Left colon (tissue), 2 donors: ENCODE measurements at places on chromosomes 1 and 21. TPM values are rescaled to one million over a fixed set of nuclear protein-coding genes. Genes with fewer than 3 reads are reported as not detected.
A peak's percentile ranks its signal among the peaks of the same experiment; 100 is the strongest.

The PTPN22 gene
- 5.7 TPM for total RNA-seq

The KMO gene
- total RNA-seq: 0.21 TPM

The CFHR4 gene
- not detected for total RNA-seq

The IVL gene
- not detected for total RNA-seq

The ETV3L gene
- total RNA-seq: not detected

The ZNF670 gene
- 2.3 TPM for total RNA-seq

The SLC26A9 gene
- not detected for total RNA-seq

The P3H1 gene
- total RNA-seq: 7.0 TPM

The ANGPTL1 gene
- 2.5 TPM for total RNA-seq

The GJA8 gene
- total RNA-seq: not detected

The FMO3 gene
- total RNA-seq: 0.42 TPM

The PADI4 gene
- not detected for total RNA-seq

The MAN1C1 gene
- 6.0 TPM for total RNA-seq

DNA sequence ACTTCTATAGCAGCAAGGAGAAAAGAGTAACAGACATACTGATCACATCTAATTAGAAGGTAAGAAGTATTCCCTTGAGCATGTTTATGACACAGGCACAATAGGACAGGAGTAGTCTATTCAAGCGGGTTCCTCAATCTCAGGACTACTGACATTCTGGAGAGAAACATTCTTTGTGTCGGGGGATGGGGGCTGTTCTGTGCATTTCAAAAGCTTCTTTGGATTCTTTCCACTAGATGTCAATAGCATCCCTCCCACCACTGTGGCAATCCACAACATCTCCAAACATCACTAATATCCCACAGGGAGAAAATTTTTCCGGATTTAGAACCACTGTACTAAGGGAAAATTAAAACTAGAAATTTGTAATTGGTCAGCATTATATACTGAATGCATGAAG is 56.9 kb downstream of the ADAMTS5 start:
- no peak for DNase-seq

DNA sequence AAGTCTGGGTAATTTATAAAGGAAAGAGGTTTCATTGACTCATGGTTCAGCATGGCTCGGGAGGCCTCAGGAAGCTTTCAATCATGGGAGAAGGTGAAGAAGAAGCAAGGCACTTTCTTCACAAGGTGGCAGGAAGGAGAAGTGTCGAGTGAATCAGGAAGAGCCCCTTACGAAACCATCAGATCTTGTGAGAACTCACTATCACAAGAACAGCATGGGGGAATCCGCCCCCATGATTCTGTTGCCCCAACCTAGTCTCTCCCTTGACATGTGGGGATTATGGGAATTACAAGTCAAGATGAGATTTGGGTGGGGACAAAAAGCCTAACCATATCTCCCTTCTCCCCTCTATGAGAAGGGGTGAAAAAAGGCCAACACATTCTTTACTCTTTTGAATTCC is 11.2 kb upstream of the IVNS1ABP start:
- no peak for DNase-seq

GRCh38 chr1:182348961-182349747 is 42.4 kb downstream of the GLUL start:
- DNase-seq: no peak

DNA sequence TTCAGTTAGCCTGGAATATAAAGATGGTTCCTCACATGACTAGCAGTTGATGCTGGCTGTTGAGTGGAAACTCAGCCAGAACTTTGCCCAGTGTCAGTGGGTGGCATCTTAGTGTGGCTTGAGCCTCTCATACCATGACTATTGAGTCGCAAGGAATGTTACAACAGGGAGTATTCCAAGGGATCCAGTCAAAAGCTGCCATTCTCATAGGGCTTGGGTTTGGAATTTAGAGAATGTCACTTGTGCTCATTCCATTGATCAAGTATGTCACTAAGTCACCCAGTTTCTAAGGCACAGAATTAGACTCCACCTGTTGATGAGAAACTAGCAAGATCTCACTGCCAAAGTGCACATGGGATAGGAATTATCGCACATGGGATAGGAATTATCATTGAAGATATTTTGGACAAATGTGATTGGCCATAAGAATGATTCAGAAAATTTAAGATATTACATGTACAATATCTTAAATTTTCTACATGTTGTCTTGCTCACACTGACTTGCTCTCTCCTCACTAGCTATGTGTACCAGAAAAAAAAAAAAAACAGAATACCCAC is 1290.7 kb upstream of the ADGRL2 start:
- no peak for DNase-seq

- DNase-seq: no peak
Observed at GRCh38 chr1:12566484-12567287, 51.3 kb downstream of the DHRS3 start.

GRCh38 chr21:42374864-42375499 is 8.6 kb upstream of the TFF1 start:
- no peak for DNase-seq

DNA sequence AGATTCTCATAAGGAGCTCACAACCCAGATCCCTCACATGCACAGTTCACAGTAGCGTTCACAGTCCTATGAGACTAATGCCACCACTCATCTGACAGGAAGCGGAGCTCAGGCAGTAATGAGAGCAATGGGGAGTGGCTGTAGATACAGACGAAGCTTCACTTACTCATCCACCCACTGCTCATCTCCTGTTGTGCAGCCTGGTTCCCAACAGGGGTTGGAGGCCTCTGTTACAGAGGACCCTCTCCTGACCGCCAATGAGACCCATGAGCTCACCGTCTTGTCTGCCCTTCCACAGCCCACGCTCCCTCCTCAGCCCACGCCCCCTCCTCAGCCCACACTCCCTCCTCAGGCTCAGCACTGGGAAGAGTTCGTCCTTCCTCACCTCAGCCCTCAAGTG is 39.6 kb downstream of the RSPH1 start:
- DNase-seq: peak; percentile 26

GRCh38 chr1:77534456-77534855 is 148.0 kb downstream of the ZZZ3 start:
- DNase-seq: no peak

- DNase-seq: no peak
Observed at GRCh38 chr1:197399755-197400521, 131.9 kb downstream of the CRB1 start.

DNA sequence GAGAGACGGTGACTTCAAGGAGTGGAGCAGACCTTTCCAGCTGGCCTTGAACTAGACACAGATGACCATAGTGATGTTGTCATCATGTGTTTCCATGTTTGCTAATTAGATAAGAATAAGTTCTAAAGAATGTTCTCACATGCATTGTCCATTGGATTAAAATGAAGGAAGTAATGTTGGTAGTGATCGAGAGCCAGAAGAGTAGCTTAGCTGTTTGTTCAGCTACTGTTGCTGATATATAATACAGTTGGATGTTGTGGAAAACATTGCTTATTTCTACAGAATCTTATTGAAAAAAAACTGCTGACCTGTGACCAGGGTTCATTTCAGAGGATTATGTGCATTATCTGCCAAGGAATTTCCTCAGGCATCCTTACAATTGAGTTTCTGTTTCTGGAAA is 249.1 kb upstream of the POGK start:
- DNase-seq: no peak

DNA sequence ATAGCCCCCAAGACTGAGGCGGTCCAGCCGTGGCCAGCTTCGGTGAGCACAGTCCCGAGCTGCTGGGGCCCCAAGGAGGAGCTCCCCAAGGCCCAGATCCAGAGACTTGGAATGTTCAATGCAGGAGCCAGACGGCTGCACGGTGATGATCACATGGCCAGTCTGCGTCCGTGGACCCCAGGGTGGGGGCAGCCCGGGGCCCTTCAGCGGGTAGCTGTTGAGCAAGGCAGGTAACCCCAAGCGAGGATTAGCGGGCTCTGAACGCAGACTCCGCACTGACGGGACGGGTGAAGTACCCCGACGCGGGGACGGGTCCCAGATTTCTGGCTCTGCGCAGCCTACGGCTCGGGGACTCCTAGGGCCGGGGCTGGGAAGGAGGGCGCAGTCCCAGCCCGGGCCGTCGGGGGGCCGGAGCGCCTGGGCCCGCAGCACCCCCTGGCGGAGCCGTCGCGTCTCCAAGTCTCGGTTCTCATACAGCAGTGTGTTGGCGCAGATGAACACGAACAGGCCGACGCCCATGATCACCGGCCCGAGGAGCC is 2.7 kb downstream of the TMEM200B start:
- peak; percentile 38 for DNase-seq

DNA sequence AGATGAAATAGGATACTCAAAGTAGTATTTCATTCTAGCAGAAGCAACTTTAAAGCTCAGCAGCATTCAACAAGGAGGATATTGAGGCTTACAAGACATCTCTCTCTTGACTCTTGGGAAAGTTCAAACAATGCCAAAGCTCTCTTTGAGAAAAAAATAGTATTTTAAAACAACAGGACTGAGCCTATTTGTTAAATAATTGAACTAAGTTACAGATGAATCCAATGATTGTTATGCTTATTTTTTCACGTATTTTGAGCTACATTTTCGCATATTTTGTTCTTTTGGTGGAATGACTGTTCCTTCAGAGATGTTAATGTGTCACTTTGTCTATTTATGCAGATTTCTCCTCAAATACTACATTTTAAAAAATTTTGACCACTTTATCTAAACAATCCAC is 200.7 kb downstream of the KCTD3 start:
- DNase-seq: no peak

DNA sequence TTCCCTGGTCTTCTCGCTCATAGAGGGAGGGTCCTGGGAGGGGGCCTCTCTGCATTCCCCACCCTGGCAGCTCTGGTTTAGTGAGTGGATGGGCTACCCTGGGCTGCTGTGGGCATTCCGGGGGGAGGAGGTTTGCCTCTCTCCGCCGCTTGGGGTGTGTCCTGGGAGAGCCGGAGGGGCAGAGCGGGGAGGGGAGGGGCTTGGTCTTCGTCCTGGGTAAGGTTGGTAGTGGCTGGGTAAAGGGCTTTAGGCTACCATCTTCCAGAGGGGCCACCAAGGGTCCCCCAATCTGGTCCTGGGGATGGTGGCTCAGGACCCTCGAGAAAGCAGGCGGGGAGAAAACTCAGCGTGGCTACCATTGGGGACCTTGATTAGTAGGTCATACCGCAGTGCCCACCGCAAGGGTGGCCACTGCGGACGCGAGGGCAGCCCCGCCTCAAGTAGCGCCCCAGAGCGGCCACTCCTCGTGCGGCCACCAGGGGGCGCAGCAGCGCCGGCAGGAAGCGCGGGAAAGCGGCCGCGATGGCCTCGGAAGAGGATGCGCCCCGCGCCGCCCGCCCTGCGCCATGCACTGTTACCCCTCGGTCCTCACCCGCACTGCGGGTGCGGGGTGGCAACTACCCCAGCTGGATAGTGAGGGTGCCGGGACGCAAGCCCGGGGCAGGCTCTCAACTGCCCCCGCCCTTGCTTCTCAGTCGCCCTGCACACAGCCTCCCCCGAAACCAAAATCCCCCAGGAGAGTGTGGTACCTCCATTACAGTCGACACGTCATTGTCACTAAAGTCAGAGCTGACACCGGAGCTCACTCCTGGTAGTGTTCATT is 44.1 kb upstream of the SLC25A33 start:
- peak; percentile 65 for DNase-seq

DNA sequence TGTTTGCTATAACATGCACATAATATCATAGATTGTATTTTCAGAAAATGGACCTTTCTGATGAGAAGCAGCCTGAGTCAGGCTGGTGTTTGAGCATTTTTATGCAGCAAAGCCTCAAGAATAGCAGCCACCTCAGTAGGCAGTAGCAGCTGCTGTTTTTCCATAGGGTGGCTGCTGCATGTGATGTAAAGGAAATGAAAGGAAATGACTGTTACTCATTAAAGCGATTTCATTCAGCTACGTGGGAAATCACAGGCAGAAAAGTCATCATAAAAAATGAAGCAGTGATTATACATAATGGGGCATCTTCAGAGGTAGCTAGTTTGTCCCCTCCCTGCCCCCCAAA is 110.4 kb downstream of the PATJ start:
- DNase-seq: no peak

DNA sequence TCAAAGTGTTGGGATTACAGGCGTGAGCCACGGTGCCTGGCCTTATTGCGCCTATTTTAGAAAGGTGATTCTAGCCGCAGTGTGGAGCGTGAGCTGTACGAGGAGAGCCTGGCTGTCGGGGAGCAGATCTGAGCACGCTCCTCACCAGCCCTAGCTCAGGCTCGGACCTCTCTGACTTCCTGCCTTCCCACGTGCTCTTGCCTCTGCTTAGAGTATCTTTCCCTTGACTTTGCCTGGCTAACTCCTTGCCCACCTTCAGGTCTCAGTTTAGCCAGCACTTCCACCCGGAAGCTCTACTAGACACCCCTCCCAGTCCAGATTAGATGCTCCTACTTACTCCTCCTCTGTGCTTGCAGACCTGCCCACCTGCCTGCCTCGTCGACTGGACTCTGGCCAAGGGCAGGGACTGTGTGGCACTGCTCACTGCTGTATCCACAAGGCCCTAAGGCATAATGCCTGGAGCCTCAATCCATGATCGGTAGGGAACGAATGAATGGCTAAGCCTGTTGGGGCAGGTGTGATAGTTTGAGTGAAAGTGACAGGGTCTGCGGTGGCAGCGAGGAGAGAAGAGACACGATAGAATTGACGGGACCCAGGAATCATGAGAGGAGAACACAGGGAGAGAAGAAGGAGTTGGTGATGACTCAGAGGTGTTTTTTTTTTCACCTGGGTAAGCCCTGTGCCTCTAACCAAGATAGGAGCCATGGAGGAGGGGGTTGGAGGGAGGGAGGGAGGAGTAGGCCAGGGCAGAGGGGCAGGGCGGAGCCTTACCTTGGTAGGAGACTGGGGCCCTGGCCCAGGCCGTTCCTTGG is 28.1 kb upstream of the WASF2 start:
- DNase-seq: peak; percentile 89
